Activated T-cell treated with anti-CD3 and anti-CD28 coated beads, Interleukin-2, amount 50 U/mL, for 4 hours (primary cell): ENCODE measurements at places on chromosomes 13 and 19.
A peak's percentile ranks its signal among the peaks of the same experiment; 100 is the strongest.

DNA sequence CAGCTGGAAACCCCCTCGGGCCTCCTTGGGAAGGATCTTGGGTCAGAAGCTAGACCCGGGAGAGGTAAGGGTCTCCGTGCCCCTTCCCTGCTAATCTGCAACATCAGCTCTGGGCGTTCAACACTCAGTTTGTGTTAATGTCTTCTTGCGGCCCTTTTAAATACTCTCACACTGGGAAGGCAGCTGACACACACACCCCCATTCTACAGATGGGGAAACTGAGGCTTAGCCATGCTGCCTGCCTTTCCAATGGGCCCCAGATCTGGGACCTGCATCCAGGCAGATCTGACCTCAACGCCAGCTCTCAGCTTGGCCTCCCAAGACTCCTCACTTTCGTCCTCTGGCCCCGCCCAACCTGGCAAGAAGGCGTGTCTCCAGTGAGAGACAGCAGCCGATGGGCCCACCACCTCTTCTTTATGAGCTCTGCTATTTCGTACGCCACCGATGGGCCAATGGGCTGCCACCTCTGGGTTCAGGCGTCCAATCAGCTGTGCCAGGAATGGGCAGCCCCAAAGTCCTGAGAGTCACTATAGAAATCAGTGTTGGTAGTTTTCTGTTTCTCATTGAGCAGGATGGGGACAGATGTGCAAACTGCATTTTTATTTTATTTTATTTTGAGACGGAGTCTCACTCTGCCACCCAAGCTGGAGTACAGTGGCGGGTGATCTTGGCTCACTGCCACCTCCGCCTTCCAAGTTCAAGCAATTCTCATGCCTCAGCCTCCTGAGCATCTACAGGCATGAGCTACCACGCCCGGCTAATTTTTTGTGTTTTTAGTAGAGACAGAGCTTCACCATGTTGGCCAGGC is 43.8 kb downstream of the DNM2 start:
- no peak for DNase-seq

DNA sequence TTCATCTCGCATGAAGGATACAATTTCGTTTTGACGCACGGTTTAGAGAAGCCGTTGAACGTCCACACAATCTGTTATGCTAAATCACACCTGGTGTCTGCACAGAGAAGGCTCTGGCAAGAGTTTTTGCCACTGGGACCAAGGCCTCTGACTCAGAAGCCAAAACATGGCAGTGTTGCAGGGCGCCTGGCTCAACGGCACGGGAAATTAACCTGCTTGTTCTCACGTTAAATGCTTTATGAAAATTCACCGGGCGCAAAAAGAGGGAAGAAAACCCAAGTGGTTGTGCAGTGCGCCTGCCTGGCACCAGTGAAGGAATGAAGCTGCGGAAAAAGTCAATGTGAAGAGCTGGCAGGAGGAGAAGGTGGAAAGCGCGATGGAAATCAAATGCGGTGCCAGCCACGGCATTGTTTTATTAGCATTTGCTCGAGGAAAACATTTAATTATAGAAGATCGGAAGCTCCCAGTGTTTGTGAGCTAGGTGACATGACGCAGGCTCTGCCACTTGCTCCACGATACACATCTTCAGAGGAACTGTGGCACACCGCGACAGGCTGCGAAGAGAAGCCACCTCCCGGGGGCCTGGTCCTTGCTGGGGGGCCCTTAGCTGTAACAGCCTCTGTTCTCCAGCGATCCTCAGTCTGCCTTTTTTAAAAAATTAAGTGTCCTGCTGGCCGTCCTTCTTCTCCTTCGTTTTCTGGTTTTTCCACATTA is 126.2 kb downstream of the ZIC5 start:
- DNase-seq: no peak

DNA sequence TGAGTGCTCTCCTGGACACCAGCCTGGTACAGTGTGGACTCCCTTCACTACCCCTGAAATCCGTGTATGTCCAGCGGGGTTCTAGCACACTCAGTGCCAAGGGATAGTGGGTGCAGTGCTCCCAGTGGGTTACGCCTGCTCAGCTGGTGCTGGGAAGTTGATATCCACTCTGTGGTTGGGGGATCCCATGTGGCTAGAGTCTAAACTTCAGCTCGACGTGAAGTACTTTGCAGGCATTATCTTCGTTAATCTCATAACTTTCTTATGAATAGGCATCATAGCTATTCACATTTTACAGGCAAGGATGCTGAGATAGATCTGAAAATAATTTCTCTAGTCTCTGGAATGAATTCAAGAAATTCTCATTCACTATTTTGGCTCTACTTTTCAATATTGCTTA is 433.2 kb upstream of the HTR2A start:
- DNase-seq: no peak

GRCh38 chr13:59398127-59398526 is 765.6 kb downstream of the DIAPH3 start:
- no peak for DNase-seq

DNA sequence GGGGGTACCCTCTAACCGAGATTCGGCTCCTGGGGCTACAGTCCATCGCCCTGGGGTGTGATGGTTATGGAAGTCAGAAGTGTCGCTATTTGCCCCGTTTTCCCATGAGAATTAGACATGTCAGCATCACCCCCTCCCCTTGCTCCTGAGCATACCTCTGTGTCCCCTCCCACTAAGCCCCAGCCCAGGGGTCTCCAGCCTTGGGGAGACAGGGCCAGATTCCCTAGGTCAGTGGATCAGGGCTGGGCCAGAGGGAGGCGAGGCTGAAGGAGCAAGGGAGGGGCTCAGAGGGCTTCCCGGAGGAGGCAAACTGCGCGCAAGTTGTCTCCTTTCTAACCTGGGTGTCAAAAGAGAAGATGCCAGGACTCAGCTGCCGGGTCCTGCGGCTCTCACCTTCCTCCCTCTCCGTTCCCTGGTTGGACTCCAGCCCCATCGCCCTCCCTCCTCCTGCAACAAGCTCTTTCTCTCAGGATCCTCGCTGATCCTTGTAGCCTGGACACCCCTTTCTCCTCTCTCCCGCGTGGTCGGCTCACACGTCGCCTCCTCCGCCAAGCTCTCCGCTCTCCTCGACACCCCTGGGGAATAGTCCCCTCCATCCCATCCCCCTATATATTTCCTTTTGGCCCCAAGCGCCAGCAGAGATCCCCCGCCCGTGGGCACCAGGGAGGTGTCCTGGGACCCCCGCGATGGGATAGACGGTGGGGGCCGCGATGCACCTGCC is 459 bp upstream of the TMEM59L start:
- DNase-seq: no peak

- no peak for DNase-seq
These were observed 4.2 kb upstream of the TNFSF11 start for GRCh38 chr13:42569576-42570344.

DNA sequence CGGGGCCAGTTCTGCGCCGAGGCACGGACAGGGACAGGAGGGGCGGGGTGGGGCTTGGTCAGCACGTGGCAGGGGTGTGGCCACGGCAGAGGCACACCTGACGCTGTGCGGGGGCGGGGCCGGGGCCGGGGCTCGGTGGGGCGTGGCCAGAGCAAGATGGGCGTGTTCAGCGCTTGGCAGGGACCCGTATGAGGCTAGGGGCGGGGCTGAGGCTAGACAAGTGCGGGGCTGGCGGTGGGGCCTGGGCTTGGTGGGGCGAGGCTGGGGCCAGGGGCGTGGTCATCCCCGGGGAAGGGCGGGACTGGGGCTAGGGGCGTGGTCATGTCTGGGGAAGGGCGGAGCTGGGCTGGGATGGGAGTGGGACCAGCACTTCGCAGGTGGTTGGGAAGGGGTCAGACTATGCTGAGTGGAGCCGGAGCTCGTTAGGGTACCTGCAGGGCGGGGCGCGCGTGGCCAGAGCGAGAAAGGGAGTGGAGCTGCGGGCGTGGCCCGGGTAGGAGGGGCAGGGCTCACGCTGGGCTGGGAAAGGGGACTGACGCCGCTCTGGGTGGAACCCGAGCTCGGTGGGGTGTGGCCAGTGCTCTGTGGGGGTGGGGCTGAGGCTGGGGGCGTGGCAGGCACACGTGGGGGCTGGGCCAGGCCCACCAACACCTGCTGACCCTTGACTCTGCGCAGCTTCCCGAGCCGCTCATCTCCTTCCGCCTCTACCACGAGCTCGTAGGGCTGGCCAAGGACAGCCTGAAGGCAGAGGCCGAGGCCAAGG is 12.8 kb downstream of the POLR2E start:
- peak; percentile 63 for DNase-seq

GRCh38 chr19:41321600-41322270 is 11.8 kb downstream of the CCDC97 start:
- DNase-seq: no peak

DNA sequence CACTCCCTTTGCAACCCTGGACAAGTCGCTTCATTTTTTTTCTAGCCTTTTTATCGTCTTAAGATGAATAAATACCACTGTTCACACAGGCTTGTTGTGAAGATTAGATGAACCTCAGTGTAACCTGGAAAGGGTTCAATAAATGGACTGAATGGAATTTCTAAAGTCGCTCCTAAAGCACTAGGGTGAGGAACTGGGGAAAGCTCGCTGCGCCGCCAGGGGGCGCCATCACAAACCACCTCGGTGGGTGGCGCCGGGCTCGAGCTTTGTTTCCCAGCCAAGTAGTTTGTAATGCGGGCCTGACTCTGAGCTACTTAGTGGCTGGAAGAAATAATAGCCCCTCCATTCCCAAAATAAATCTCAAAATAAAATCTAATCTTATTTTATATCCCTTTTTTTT is 2.2 kb upstream of the CEACAM6 start:
- peak; percentile 83 for DNase-seq

DNA sequence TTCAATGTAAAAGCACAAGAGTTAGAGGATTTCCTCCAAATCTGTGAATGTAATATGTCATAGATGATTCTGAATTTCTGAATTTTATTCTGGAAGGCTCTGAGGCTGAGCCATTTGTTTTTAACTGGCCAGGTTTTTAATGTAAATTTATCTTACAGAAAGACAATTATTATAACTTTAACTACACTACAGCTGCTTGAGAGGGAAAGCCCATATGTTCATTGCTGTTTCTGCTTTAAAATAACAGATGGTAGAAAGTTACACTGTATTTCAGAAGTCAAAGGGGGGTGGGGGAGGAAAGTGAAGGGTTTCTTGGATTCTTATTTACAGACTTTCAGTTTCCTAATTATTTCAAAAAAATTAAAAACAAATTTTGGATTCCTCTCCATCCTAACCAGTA is 62.8 kb downstream of the DNAJC15 start:
- DNase-seq: no peak

- peak; percentile 72 for DNase-seq
These were observed 10.4 kb upstream of the ZSWIM4 start for GRCh38 chr19:13784731-13785452.

GRCh38 chr13:21328201-21328600 is 130.9 kb downstream of the ZDHHC20 start:
- no peak for DNase-seq

GRCh38 chr13:98184792-98185191 is 7.7 kb upstream of the RNF113B start:
- no peak for DNase-seq

- DNase-seq: no peak
These were observed 163.5 kb upstream of the SPRY2 start for GRCh38 chr13:80504453-80504852.

- no peak for DNase-seq
These were observed 34.9 kb upstream of the DCLK1 start for GRCh38 chr13:36166046-36166445.

DNA sequence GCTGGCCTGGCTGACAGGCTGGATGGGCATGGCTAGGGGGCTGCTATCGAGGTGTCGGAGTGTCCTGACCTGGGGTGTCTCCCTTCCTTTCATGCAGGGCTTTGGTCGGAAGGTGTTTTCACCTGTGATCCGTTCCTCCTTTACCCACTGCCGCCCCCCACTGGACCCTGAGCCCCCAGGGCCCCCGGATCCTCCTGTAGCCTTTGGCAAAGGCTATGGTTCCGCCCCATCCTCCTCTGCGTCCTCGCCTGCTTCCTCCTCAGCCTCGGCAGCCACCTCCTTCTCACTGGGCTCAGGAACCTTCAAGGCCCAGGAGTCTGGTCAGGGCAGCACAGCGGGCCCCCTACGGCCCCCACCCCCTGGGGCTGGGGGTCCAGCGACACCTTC is 11.8 kb upstream of the PRR19 start:
- no peak for DNase-seq

DNA sequence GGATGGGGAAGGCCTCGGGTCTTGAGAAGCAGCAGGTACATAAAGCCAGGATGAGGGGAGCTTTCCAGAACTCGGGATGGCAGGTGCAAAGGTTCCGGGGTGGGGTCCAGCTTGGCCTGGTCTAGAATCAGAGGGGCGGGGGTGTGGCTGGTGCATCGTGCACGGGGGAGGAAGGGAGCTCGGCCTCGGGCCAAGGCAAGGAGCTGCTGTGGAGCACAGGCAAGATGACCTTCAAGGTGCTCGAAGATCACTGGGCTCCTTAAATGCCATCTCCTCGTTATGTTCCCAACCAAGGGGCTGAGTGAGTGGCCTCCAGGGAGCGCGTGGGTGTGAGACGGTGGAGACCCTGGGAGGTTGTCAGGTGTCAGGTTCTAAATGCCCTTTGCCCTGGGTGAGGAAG is 16.1 kb upstream of the SIGLEC11 start:
- no peak for DNase-seq

- DNase-seq: no peak
These were observed 135.1 kb downstream of the FREM2 start for GRCh38 chr13:38821770-38822551.

- DNase-seq: no peak
These were observed 21.4 kb downstream of the NUFIP1 start for GRCh38 chr13:44967704-44968433.

DNA sequence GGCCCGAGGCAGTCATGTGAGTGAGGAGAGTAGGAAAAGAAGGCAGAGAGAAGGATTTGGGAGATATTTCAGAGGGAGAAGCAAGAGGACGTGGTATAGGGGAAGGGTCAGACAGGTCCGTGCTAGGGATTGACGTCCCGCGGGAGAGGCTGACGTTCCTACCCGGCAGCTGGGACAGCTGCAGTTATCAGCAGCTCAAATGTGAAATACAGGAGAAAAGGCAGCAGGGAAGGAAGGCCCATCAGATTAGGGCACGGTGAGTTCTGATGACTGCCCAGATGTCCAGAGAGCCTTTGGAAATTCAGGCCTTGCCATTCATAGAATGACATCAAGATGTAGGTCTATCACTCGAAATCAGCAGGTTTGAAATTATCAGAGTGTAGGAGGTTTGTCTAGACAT is 88.4 kb downstream of the IRS2 start:
- DNase-seq: no peak

DNA sequence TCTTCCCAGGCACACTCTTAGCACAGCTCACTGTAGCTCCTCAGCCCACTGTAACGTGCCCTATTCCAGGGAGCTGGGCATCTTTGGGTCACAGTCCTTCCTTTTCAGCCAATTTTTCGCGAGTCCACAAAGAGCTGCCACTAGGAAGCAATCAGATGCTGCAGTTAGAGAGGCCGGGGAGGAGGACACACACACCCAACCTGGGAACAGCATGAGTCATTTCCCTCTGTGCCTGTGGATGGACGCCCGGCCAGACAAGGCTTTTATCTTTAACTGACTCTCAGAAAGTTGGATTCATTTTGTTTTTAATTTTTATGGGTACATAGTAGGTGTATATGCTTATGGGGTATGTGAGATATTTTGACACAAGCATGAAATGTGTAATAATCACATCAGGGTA is 918.6 kb downstream of the UQCRFS1 start:
- no peak for DNase-seq

- no peak for DNase-seq
These were observed 112.6 kb upstream of the DACH1 start for GRCh38 chr13:71979616-71980015.
